A549 treated with Mapracorat at 1 μM for 4 hours (cell line): ENCODE measurements at places on chromosomes 1 and 21. TPM values are rescaled to one million over a fixed set of nuclear protein-coding genes. Genes with fewer than 3 reads are reported as not detected.

The INSRR gene
- not detected in 5 replicates for total RNA-seq

The LRRC39 gene
- 0.10 to 0.15 TPM (median 0.10 TPM) in 3 of 5 replicates, not detected in the others for total RNA-seq

The RGS7 gene
- 0.05 TPM in 1 of 5 replicates, not detected in the others for total RNA-seq

The KRTAP12-3 gene
- not detected in 5 replicates for total RNA-seq

The FAM131C gene
- total RNA-seq = 13.7 to 19.5 TPM (median 18.8 TPM) in 5 replicates

The OR2T29 gene
- total RNA-seq = not detected in 5 replicates
